ENCODE measurements at places on chromosomes 16 and 17.

GRCh38 chr17:48100591-48101011 lies 677 bp downstream of the CBX1 start:
- DNase-seq, result no peak

DNA sequence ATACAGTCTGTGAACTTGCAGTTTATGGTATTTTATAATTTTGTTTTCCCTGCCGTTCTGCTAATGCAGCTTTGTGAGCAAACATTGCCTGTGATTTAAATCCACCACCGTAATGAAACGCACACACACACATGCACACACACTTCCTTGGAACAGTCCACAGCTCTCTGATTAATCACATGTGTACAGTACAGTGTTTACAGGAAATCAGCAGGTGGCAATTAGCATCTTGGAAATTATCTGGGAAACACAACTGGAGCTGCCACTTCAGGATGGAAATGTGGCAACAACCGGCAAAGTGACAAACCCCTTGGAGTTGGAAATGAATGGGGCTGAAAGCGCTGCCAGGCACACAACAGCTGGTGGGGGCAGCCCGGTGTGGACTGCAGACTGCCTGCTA lies 12.9 kb upstream of the ZKSCAN2 start:
- DNase-seq, result no peak

GRCh38 chr17:38590988-38591758 lies 14.6 kb downstream of the SRCIN1 start:
- no peak for DNase-seq

- DNase-seq, result no peak
Measured at GRCh38 chr16:20897253-20897897, 2.8 kb downstream of the DCUN1D3 start.

DNA sequence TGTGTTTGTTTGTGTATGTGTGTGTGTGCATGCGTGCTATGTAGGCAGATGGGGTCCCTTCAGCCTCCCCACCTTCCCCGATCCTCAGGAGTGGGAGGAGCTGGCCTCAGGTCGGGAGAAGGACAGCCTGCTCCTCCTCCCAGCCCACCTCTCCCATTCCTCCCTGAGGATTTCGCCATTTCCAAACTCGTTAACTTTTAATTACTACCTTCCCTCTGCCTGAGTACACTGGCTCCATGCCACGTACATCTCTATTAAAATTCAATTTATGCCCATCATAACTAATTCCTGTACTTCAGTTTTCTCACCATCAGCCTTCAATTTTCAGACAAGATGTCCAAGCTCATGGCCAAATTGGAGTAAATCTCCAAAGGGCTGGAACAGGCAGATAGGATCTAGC lies 148.6 kb downstream of the SDK2 start:
- no peak for DNase-seq

DNA sequence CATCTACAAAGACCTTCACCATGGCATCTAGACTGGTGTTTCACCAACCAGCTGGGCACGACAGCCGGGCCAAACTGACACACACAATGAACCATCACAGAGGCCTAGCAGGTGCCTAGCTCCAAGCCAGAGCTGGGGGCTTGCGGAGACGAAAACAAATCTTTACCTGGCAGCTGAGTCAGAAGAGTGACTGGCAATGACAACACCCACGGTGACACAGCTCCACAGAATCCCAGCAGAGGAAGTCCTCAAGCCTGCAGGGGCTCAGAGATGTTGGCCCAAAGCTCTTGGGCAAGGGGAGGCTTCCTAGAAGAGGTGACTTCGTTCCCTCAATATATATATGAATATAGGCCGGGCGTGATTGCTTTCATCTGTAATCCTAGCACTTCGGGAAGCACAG lies 5.1 kb downstream of the MMP25 start:
- DNase-seq, result no peak

DNA sequence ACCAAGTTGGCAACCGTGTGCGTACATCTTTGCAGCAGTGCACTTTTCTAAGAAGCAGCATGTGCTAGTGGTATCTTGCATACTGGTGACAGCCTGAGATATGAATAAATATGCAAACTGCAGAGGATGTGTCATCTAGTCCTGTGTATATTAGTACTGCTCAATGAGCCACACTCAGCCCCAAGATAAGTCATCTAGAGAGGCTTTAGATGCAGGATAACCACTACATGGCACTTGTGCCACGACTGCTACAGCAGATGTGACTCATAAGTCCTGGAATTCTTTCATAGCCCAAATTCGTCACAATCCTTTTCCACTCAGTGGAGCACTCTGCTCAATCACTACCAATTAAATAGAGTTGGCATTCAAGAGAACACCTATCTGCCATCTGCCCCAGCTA lies 171.5 kb downstream of the AXIN2 start:
- DNase-seq, result no peak

GRCh38 chr16:74713325-74713724 lies 12.7 kb upstream of the MLKL start:
- DNase-seq, result no peak

DNA sequence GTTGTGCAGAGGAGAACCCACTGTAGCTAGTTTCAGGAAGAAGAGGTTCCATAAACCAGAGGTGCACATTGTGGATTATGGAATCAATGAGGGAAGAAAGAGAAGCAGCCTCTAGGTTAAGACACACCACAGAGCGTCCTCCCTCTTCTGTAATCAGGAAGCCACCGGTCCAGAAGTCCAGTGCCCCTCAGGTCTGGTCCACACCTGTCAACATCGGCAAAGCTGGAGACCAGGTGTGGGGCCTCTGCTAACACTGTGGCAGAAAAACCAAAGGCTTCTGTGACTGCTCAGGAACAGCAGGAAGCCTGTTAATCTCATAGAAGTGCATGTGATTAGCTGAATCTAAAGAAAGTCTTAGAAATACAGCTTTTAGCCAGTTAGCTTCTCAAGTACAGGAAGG lies 23.3 kb downstream of the LIMD2 start:
- DNase-seq, result no peak

GRCh38 chr17:11996722-11997146 lies 541 bp downstream of the ZNF18 start:
- DNase-seq, result no peak

GRCh38 chr16:79127766-79128165 lies 472.8 kb downstream of the MAF start:
- no peak for DNase-seq

Measured in hippocampal formation (tissue), 2 donors.